ENCODE measurements at places on chromosomes 1 and 21. TPM values are rescaled to one million over a fixed set of nuclear protein-coding genes. Genes with fewer than 3 reads are reported as not detected.

ZSWIM5 gene
- total RNA-seq: 1.7 TPM

GRCh38 chr1:193951984-193952383 is 765.6 kb upstream of the B3GALT2 start:
- H3K27ac ChIP-seq: no peak overlapping the region
- H3K4me3 ChIP-seq: no peak overlapping the region
- H3K36me3 ChIP-seq: no peaks in the 10 kb centered on the region
- no peaks in the 10 kb centered on the region for H3K4me1 ChIP-seq

GRCh38 chr1:25360596-25361581 is 22.8 kb downstream of the TMEM50A start:
- no peak overlapping the region for H3K4me3 ChIP-seq
- no peak for DNase-seq
- H3K36me3 ChIP-seq: peaks cover 38% of the 10 kb centered on the region
- no peak overlapping the region for H3K27ac ChIP-seq
- peaks cover 35% of the 10 kb centered on the region for H3K4me1 ChIP-seq

GRCh38 chr21:27219068-27219467 is 252.2 kb upstream of the ADAMTS5 start:
- H3K4me1 ChIP-seq: no peaks in the 10 kb centered on the region
- DNase-seq: no peak
- H3K27ac ChIP-seq: no peak overlapping the region
- H3K27me3 ChIP-seq: no peaks in the 10 kb centered on the region

GRCh38 chr1:200675588-200675852 is 5.8 kb upstream of the DDX59 start:
- H3K27ac ChIP-seq: no peak overlapping the region
- no peak overlapping the region for H3K4me3 ChIP-seq
- no peak for DNase-seq
- peaks cover 7% of the 10 kb centered on the region for H3K4me1 ChIP-seq
